Naive thymus-derived CD4-positive, alpha-beta T cell (primary cell): ENCODE measurements at places on chromosomes 2 and 18.

DNA sequence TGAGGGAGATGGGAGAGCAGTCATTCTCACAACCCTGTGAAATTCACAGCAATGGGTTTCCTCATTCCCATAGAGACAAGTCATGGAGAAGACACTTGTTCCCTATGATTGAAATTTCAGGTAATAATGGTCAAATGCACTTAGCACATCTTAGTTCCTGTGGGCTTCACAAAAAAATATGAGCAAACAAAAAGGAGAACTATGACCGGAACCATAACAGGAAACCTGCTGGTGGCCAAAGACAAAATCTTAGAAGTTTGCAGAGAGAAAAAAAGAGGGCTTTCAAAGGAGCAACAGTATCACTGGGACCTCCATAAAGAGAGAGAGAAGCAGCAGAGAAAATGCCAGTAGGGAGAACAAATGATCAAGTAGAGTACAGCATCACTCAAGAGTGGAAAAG lies 138.9 kb upstream of the APCDD1 start:
- DNase-seq = no peak

GRCh38 chr2:241114836-241115235 lies 12.7 kb upstream of the MTERF4 start:
- no peak for DNase-seq

- no peak for DNase-seq
Measured at GRCh38 chr18:67766930-67767329, 250.4 kb upstream of the DSEL start.

DNA sequence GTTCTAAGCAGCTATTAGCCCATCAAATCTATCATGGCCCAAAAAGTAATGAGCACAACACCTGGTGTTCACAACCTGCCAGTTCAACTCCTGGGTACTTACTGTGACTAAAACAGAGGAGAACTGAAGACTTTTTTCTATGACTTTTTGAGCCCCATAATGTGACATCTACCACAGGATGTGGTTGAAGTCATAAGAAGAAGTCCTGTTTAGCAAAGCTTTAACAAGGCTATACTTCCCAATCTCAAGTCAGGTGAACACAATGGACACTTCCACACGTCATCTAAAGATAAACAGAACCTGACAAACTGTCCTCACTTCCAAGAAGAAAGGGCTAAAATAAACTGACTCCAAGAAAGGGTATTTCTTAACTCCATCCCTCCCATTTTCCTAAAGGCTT lies 138.8 kb downstream of the ATAD2B start:
- peak; percentile 47 for DNase-seq
